ENCODE measurements at places on chromosomes 4 and X.

GRCh38 chr4:77167866-77168265 is 10.9 kb downstream of the CCNG2 start:
- no peak for DNase-seq

GRCh38 chr4:86529436-86529835 is 64.7 kb upstream of the PTPN13 start:
- no peak for DNase-seq

DNA sequence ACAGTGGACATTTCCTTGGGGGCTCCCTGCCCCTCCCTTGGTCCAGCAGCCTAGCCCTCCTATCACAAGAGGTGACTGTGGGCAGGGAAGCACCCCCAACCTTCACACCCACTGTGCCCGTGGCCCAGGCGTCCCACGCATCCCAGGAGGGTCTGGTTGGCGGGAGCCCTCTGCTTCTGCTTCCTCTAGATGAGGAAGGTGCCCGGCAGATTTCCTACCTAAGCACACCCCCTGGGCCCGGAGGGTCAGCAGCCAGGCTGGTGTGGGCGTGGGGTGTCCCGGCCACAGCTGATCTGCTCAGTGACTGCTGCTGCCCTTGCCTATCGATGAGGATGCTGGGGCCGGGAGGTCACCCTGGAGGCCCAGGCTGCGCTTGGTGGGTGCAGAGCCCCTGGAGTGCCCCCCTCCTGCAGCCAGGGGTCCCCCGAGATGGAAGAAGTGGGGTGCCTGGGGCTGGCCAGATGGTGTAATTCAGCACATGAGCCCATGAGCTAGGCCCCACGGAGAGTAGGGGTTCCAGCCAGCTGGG is 12.2 kb downstream of the SH3BP2 start:
- DNase-seq: no peak

- DNase-seq: no peak
Observed at GRCh38 chr4:69591364-69591763, 48.1 kb downstream of the UGT2A2 start.

- peak; percentile 99 for DNase-seq
Observed at GRCh38 chr4:73704314-73705055, 35.9 kb upstream of the CXCL8 start.

DNA sequence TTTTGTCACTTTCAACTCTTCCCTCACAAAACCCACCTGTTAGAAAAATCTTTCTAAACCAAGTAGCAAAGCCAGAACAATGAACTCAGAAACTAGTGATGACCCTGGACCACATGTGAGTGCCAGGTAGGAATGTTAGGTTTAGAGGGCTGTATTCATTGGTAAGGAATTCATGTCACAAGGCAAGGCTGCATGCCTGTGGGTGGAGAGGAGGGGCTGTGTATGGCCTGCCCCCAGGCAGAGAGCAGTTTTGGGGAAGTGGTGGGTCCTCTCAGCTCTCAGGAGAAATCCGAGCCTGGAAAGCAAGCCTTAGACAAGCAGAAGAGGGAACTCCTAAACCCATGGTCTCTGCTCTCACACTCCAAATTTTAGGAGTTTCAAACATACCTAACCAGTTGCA is 2.4 kb downstream of the RNF175 start:
- no peak for DNase-seq

- DNase-seq: no peak
Observed at GRCh38 chrX:15098505-15098904, 171.4 kb downstream of the ASB9 start.

DNA sequence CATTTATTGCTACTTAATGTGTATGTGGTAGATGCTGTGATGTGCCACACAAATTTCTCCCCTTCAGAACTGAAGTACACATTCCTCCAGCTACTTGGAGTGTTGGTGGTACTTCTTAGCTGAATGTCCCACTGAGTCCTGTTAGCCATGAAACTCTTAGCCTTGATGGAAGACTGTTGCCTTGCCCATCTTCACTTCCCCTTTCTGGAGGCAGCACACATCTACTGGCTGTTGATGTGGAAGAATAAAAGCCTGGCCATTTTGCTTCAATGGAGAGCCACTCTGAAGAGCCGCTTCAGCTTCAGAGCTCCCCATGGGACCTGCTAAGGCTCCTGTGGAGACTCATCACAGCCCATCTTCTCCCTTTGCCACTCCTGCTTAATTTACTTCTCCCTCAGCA is 157.7 kb upstream of the PITX2 start:
- no peak for DNase-seq

- no peak for DNase-seq
Observed at GRCh38 chr4:145795521-145795920, 115.6 kb downstream of the C4orf51 start.

- DNase-seq: no peak
Observed at GRCh38 chrX:8037593-8038348, 110.6 kb upstream of the PNPLA4 start.

DNA sequence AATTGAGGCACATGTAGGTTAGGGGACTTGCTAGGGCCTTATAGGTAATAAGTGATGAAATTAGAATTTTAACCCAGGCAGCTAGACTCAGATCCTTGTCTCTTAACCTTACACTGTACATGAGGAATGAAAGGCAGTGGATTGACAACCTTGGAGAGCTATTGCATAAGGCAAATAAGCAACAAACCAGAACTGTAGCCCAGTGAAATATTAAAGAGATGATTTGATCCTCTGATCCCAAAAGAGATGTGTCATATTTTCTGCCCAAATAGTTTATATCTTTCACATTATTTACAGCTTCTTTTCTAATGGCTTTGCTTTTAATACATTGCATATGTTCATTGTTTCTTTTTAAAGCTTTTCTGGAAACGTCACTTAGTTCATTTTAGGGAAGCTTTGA is 252.6 kb downstream of the ANK2 start:
- no peak for DNase-seq

Data from EH (cell line).